NCI-H748 treated with DMSO at 0.1 percent for 48 hours (cell line): ENCODE measurements at places on chromosomes 3 and 15.

GRCh38 chr3:120147072-120147871 is 53.0 kb upstream of the GSK3B start:
- DNase-seq: peak; percentile 74

DNA sequence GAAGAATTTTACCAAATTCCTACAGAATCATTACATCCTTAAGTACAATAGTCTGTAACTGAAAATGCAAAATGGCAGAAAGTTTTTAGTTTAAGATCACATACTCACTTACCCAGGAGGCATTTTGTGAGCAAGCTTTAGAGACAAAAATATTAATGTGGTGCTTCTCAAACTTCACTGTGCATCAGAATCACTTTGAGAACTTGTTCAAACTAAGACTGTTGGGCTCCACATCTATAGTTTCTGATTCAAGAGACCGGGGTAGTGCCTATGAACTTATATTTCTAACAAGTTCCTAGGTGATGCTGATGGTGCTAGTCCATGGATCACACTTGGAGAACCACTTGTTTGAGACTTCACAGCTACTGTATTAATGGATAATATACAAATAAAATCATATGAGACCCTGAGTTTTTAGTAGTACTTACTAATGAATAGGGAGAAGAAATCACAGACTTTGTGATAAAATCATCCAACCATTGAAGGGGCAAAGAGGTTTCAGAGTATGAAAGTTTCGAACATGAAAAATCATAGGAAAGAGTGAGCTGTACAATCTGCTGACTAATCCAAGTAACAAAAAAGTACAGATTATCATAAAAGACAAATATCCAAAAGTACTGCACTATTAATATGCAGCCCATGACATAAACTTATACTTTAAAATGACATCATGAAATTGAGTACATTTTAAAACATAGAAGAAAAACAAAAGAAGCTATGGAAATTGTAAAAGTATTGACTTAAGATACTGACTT is 110.3 kb downstream of the ADAM10 start:
- DNase-seq: no peak

GRCh38 chr15:36301947-36302346 is 277.5 kb upstream of the CDIN1 start:
- DNase-seq: no peak

- DNase-seq: no peak
Measured at GRCh38 chr3:6229778-6230410, 631.0 kb upstream of the GRM7 start.

GRCh38 chr15:27679731-27680471 is 419.2 kb downstream of the OCA2 start:
- DNase-seq: peak; percentile 92
